ENCODE measurements at places on chromosomes 11 and 22.

- no peak for DNase-seq
Observed at GRCh38 chr11:1829039-1829820, 5.6 kb upstream of the SYT8 start.

- no peak for DNase-seq
Observed at GRCh38 chr22:40113696-40114095, 64.0 kb upstream of the TNRC6B start.

GRCh38 chr11:71153005-71153390, 99.4 kb downstream of the SHANK2 start:
- no peak for DNase-seq

DNA sequence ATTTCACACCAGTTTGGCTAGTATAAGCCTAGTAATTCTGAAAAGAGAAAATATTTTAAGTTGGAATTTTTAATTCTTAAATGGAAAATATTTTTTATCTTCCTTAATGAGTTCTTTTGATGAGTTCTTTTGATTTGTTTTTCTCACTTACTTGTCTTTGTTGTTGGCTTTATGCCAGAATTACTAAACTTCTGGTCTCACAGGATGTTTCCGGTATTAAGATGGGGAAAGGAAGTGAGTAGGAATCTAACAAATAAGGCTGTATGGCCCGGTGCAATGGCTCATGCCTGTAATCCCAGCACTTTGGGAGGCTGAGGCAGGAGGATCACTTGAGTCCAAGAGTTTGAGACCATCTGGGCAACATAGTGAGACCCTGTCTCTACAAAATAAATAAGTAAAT, 106.4 kb downstream of the ARHGAP42 start:
- no peak for DNase-seq

DNA sequence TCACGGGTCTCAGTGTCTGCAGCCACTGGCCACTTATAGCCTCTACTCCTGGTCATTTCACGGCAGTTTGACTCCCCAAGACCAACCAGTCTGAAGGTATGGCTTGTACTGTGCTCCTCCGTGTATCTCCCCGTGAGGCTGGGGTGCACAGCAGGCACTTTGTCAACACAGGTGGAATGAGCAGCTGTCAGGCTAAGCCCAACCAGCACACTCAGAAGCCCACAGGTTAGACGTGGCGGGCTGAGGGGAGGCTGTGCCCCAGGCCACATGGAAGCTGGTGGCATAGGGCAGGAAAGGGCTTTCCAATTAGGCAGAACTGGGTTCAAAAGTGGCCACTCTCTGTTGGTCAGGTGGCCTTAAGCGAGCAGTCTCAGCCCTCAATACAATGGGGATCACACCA, 7.0 kb downstream of the TP53I11 start:
- no peak for DNase-seq

DNA sequence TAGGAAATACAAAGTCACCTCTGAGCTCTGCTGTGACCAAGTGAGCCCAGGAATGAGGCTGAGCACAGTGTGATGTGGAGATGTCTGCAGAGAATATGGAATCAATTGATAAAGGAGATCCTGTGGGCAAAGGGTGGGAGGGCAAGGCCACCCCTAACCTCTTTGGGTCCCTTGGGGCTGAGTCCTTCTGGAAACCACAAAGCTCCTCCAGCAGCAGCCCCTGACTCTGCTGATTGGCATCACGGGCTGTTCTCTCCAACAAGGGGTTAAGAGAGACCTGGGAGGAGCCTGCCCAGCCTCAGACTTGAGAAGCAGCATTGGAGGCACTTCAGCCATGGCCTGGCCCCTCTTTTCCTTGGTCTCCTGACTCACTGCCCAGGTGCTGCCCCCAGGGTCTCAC, 49.7 kb downstream of the GGTLC2 start:
- no peak for DNase-seq

DNA sequence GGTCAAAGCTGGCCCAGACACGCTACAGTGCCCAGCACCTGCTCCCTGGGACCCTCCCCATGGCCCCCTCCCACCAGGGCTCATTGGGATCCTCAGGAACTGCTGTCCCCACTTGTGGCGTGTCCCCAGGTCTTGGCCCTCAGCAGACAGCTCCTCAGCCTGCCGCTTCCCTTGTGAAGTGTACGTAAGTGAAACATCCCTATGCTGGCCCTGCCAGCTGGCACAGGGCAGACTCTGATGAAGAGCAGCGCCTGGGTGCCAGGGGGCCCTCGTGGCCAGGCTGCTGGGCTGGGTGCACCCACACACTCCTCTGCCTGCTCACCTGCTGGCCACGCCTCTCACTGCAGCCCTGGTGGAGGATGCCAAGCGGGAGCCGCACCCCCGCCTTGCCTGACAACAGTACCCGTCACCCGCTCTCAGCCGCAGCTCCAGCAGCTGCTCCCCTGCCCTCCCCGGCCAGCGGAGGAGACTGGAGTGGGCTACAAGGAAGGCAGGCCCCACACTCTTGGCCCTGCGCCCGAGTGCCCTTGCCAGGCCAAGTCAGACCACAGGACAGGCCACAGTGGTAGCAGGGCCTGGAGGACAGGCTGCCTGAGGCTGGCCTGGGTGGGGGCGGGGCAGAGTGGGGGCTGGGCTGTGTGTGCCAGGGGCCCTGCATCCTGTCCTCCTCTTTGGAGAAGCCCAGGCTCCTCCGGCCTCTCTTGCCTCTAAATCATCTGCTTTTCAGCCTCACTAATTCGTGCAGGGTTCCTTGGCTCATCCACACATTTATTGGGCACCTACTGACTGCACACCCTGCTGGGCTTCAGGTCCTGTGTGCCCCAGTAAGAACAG, 39.5 kb downstream of the IGF2 start:
- no peak for DNase-seq

DNA sequence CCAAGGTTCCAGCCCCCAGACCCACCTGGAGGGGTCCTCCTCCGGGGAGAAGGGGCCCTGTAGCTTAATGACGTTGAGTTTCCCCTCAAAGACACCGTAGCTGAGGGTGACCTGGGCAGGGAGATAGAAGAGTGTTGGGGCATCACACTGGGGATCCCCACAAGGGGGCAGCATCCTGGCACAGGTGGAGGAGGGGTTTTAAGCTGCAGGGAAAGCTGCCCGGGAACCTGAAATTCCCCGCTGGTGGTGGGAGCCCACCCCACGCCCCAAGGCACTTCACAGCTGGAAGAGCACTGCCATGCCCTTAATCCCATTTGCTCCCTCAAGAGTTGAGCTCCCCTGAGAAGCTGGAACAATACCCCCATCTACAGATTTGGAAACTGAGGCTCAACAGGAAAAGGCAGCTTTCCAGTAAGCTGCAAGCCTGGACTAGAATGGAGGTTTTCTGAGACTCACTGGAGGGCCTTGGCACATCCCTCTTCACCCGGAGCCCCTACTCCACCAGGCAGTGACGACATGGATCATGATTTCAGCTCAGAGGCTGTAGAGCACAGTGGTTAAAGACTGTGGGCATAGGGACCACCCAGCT, 13.7 kb downstream of the MFNG start:
- DNase-seq = peak; percentile 31

DNA sequence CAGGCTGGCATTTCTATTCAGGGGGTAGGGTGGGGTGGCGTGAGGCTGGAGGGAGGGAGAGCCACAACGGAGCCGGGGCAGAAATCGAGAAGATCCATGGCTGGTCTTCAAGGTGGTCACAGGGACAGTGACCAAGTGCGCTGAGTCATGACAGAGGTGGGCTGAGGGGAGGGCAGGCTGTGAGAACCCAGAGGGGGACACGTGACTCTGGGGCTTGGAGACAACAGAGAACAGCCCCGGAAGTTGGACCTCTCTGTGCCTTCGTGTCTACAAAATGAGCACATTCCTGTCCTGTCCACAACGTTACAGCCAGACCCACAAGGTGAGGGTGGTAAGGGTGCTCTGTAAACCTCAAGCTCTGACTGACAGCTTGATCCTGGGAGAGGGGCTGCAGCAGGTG, 35.1 kb upstream of the ARFGAP3 start:
- peak; percentile 52 for DNase-seq

DNA sequence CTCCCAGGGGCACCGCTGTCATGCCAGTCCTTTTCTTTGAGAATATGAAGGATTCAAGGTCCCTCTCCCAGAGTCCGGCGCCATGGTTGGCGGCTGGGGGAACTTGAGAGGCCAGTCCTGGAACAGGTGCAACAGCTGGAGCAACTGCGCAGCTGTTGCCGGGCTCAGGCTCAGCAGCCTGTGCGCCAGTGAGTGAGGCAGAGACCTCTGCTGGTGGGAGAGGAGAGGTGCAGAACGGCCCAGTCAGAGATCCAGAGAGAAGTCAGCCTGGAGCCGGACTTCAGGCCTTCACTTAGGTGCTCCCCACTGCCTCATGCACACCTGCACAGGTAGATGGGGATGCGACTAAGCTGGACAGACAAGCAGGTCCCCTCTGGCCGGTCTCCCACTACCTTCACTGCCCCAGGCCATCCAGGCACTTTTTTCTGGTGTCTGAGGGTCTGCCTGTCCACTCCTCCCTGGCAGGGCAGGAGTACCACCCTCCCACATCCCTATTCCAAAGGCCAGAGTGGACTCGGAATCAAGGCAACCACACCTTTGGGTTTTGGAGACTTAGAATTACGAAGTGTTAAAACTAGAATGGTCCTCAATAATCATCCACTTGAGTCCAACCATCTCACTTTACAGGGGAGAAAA, 4.6 kb downstream of the CHRDL2 start:
- peak; percentile 41 for DNase-seq

DNA sequence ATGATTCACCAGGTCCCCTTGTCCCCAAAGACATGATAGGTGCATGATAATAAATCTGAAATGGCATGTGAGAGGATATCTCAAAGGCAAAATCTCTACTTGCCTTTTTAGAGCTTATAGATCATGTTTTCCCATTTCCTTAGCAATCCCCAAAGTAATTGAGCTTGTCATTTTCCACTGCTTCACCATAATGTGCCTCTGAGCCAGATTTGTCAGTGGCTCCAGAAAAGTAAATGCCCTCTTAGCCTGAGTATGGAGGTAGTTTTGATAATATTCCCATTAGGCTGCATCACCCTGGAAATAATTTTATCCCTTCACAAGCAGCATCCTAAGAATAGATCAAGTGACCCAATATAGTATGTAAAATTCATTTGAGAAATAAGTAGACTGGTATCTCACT, 36.7 kb upstream of the ADSL start:
- no peak for DNase-seq

GRCh38 chr11:61158691-61159381, 2.4 kb downstream of the VPS37C start:
- no peak for DNase-seq

- no peak for DNase-seq
Observed at GRCh38 chr11:15852179-15852578, 504.2 kb downstream of the SOX6 start.

- DNase-seq = no peak
Observed at GRCh38 chr11:8786933-8787332, 104.3 kb downstream of the RPL27A start.

- DNase-seq = no peak
Observed at GRCh38 chr22:32712644-32713355, 88.7 kb upstream of the TIMP3 start.

- DNase-seq = no peak
Observed at GRCh38 chr11:23103416-23103815, 243.1 kb upstream of the CCDC179 start.

DNA sequence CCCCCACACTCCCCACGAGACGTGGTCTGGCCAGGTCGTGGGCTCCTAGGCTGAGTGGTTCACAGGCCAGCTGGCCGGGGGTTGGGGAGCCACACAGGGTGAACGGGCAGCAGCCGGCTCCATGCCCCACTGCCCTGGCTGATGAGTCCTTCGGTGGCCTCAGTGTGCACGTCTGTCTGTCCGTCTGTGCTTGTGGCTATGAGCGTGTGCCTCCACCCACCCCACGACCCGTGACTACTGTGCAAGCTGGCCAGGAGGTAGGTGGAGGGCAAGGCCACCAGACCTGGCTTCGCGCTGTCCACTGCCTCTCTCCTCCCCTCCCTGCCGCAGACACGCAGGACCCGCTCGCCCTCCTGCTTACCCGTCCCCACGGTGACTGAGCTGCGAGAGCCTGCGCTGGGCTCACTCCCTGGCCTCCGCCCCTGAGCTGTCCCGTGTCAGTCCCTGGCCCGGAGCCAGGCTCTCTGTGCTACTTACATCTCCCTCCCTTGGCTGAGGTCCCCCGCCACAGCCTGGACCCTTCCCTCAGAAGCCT, 14.1 kb downstream of the CSDC2 start:
- DNase-seq = no peak

DNA sequence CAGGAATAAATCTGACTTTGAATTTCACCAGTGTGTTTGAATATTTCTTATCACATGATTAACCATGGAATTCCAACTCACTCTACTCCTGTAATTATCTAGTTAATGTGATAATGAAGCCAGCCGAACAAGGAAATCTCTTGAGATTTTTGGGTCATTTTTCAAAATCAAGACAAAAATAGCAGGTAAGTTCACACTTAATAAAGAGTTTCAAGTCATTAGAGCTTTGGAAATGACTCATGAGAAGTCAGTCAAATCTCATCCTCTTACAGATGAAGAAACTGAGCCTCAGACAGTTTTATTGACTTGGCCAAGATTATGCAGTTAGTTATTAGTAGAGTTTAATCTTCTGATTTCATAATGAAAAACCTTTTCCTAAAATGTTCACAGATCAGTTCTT, 148.8 kb downstream of the ARHGAP42 start:
- no peak for DNase-seq

DNA sequence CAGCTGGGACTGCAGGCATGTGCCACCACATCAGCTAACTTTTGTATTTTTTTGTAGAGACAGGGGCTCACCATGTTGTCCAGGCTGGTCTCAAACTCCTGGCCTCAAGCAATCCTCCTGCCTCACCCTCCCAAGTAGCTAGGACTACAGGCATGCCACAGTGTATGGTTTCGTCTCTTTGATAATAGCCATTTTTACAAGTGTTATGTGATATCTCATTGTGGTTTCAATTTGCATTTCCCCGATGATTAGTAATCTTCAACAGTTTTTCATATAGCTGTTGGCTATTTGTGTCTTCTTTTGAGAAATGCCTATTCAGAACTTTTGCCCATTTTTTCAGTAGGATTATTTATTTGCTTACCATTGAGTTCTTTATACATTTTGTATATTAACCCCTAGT, 9.0 kb upstream of the MTMR3 start:
- DNase-seq = no peak

DNA sequence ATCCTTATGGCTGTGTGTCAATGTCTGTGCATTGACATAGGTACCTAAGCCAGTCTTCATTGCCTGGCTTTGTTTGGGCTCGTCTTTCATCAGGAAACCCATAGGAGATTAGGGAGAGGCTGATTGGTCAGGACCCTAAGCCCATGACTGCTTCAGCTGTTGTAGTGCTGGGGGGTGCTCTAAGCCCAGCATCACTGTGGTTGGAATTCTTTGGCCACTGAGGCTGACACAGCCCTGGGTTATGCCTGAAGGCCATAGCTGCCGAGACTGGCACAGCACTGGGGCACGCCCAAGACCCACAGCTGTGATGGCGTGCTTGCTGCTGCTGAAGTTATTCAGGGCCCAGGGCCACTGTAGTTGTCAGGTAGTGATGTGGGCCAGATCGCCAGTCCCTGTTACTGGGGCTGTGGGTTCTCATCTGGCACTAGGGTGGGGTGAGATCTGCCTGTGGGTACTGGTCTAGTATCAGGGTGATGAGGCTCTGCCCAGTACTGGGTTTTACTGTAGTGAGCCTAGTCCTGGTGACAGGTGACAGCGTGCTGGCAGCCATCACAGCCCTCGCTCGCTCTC, 4.9 kb downstream of the USP18 start:
- DNase-seq = no peak

GRCh38 chr11:45089676-45090499, 56.6 kb upstream of the PRDM11 start:
- DNase-seq = no peak
